ENCODE measurements at places on chromosomes 7 and 10.

DNA sequence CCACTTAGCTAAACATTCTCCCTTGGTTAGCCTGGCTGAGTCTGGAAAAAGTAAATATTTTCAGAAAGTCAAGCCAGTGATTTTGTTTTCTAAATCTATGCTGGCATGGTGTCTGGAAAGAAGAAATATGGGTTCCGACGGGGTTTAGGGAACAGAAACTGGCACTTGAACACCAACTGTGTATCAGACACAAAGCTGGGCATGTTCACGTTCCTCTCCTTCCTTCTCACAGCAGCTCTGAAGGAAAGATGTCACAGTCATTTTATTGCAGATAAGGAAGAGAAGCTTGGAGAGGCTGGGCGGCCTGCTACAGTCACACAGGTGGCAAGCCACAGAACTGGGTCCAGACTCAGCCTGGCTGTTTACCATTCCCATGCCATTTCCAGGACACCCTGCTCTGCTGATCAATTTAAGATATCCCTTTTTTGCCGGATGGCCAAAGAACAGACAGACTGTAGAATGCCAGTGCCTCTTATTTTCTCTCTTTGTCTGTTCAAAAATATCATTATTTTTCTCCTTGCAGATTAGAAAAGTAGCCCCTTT, 118.8 kb downstream of the HERPUD2 start:
- no peak for DNase-seq

- DNase-seq = no peak
Observed at GRCh38 chr10:122637376-122637775, 62.3 kb downstream of the C10orf120 start.

DNA sequence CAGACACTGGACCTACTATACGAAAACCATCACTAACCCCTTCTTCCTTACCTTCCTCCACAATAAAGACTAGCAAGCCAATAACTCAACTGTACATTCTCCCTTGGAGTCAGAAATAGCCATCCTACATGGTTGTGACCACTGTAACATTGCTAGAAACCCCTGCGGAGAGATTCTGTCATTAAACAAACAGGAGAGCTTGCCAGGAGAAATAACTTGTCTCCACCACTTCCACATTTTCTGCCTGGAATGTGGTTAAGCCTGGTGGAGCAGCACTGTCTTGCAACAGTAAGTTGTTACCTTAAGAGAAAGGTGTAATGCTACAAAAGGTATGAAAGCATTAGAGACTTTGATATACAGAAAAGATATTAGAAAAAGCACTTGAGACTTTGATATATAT, 45.8 kb downstream of the THSD7A start:
- DNase-seq = no peak

DNA sequence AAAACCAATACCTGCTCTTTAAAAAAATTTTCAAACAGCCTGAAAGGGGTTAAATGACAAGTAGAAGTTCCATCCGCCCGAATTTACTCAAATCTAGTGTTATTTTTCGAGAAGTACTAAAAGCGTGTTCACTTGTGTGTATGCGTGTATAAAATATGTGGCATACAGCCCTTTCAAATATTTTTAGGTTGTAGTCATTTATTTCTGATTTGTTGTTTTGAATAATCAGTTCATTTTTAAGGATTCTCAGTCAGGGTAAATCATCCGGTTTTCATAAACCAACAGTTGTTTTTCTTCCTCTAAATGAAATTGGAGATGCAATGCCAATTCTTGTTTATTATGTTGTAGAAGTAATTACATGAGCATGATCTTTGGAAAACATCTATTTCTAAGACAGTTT, 6.9 kb upstream of the SUN1 start:
- no peak for DNase-seq

DNA sequence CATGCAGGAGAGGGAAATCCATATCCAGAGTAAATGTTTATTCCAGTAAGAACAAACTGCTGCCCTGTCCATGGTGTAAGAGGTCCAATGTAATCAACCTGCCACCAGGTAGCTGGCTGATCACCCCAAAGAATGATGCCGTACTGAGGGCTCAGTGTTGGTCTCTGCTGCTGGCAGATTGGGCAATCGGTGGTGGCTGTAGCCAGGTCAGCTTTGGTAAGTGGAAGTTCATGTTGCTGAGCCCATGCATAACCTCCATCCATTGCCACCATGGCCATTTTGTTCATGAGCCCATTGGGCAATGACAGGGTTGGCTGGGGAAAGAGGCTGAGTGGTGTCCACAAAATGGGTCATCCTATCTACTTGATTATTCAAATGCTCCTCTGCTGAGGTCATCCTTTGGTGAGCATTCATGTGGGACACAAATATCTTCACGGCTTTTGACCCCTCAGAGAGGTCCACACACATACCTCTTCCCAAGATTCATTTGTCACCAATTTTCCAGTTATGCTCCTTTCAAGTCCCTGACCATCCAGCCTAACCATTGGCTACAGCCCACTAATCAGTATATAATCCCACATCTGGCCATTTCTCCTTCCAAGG, 23.3 kb upstream of the PAPSS2 start:
- DNase-seq = no peak

GRCh38 chr7:33981671-33982424, 76.5 kb downstream of the BMPER start:
- DNase-seq = no peak

- DNase-seq = no peak
Observed at GRCh38 chr7:151520419-151521261, 945 bp upstream of the RHEB start.

DNA sequence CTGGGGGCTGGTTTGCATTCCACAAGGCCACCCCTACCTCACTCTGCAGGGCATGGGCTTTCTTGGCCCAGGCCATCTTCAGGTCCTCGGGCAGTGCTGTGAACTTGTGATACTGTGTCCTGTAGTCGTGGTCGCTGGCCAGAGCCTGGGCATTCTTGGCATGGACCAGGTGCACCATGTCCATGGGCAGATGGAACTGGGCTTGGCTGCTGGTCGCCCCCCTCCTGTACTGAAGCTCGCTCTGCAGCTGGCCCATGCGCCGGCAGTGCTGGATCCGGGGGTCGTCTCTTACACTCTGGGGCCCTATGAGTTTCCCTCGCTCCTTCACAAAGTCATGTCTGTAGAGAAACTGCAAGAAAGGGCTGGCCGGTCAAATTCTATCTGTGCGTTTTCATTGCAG, 51.7 kb downstream of the HABP2 start:
- no peak for DNase-seq

DNA sequence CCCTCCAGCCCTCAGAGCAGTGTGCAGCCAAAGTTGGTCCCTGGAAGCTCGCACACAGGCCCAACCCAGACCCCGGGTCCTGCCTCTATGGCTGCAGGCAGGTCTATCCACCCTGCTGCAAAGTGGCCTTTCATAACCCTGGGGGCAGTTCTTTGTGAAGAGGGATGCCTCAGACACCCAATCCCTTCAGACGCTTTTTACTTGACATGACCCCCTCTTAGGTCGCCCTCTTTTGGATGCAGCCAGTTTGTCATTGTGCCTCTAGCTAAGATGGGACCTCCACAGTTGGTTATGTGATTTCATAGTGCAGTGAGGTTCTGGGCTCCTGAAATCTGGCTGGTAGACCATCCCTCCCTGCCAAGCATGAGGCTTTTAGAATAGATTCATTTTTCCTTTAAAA, 27.3 kb downstream of the SMKR1 start:
- DNase-seq = peak; percentile 34

DNA sequence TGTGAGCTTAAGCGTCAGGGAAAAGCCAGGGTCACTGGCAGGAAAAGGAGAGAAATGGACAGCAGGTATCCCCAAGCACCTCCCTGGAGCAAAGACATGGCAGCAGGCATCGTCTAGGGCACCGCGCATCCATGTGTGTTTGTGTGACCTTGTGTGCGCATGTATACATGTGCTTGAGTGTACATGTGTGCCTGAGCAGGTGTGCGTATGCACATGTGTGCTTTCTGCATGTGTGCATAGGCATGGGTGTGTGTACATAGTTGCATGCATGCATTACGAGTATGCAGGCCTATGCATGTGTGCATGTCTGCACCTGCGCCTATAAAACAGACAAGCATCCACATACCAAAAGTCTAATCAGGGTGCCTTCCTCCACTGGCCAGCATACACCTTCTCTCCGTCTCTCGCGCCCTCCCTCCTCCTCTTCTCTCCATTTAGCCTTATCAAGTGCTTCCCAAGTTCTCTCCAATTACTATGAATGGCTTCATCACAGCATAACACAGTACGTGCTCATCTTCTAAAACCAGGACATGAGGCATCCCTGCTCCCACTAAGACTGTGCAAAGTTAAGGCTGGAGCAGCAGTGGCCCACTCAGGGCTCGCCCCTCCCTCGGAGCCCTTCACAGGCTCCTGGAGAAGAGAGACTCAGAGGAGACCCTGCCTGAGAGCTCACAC, 30.6 kb downstream of the RASGEF1A start:
- no peak for DNase-seq

DNA sequence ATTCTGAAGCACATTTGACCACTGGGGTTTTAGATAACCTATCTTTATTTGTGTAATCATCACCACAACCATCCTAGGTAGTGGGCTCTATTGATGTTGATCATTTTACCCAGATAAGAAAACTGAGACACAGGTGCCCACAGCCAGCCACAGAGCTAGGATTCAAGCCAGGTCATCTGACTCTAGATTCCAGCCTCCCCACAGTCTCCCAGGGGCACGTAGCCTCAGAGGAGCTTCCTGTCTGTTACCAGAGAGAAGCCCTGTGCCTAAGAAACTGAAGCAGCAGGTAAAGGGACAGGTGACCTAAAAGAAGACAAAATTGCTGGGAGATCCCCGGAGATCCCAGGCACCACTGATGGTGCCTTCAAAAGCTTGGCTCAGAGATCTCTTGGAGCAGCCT, 55.8 kb downstream of the ALOX5 start:
- DNase-seq = no peak

- no peak for DNase-seq
Observed at GRCh38 chr7:112015146-112015545, 191.1 kb downstream of the DOCK4 start.

- peak; percentile 99 for DNase-seq
Observed at GRCh38 chr7:50266635-50267386, 37.7 kb upstream of the IKZF1 start.

DNA sequence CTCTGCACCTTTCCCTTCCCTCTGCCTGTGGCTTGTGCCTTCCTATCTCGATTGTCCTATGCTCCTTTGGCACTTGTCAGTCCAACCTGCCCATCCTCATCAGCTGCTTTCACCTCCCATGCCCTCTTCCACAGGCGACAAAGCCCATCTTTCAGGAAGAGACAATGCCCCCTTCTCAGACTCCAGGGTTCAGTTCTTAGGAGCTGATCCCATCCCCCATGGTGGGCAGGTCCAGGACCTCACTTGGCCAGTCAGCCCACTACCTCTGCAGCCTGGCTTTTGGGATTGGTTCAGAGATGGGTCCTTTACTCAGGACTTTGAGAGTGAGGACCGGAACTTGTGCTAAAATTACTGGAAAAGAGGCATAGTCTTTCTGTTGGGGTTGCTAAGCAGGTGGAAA, 74.0 kb upstream of the NANOS1 start:
- no peak for DNase-seq

GRCh38 chr10:22252801-22253579, 35.2 kb upstream of the EBLN1 start:
- no peak for DNase-seq

- peak; percentile 52 for DNase-seq
Observed at GRCh38 chr10:99555825-99556523, 23.2 kb downstream of the NKX2-3 start.

GRCh38 chr10:69349542-69349888, 67.2 kb downstream of the TACR2 start:
- DNase-seq = no peak

DNA sequence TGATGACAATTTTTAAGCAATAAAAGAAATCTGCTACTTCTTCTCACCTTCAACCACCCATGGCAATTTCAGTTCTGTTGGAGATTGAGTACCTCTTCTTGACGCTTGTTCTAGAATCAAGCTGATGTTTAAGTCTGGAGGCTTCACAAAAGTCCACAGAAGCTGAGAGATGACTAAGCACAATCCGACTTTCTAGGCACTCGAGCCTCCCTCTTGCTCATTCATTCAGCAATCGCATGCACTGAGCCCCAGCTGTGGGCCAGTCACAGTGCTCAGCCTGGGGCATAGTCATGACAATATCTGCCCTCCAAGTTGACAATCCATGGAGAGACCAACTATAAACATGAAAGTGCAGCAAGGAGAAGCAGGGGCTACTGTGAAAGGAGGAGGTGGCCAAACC, 103.2 kb downstream of the IPMK start:
- DNase-seq = no peak

DNA sequence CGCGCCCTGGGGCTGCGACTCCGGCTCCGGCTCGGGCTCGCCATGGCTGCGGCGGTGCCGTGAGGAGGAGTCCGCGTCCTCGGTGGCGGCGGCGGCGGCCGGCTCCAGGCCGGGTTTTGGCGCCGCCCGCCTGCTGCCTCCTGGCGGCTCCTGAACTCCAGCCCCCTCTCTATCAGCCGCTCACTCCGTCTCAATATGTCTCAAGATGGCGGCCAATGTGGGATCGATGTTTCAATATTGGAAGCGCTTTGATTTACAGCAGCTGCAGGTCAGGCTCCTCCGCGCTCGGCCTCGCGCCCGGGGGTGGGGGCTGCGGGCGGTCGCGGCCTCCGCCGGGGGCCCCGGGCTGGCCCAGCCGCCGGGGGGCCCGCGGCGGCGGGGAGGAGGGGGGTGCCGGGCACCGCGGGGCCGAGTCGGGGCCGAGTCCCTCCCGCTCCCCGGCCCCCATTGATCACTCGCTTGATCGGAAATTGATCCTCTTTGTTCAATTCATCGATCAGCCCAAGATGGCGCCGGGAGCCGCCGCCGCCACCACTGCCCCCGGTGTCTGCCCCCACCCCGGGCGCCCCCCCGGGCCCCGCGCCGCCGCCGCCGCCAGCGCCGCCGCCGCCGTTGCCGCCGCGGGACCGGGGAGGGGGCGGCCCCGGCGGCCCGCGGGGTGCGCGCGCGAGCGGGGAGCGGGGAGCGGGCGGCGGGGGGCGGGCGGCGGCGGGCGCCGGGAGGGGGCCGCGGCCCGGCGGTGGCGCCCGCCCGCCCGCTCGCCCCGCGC, 1.4 kb upstream of the CUX1 start:
- peak; percentile 94 for DNase-seq

GRCh38 chr10:43091846-43092245, 15.0 kb downstream of the RET start:
- peak; percentile 77 for DNase-seq

DNA sequence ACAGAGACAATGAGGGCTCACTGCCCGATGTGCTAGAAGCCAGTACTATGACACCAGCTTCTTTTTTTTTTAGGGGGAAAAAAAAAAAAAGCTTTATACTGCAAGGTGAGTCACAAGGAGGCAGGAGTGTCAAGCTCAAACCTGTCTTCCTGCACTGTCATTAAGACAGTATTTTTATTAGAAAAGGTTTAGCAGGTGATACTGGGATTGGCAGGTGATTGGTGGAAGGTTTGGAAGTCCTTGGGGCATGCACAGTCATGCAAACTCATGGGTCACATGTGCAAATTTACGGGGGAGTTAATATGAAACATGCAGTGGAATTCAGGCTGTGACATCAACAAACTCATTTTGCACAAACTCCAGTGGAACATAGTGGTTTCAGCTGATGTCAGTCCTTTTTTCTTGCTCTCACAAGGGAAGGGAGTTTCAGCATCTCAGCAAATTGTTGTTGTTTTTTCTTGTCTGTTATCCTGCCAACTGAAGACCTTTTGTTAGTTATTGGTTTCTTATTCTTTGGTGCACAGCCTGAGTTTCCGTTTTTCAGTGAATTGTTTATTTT, 530.6 kb downstream of the ANKRD7 start:
- DNase-seq = no peak

- DNase-seq = no peak
Observed at GRCh38 chr10:15787426-15787825, 67.7 kb upstream of the ITGA8 start.

GRCh38 chr10:48523820-48524758, 80.8 kb downstream of the ARHGAP22 start:
- DNase-seq = no peak

Measured in NB4 (cell line).